ENCODE measurements at places on chromosomes 7 and 10. TPM values are rescaled to one million over a fixed set of nuclear protein-coding genes. Genes with fewer than 3 reads are reported as not detected.

The CPA5 gene
- not detected for total RNA-seq

The HOXA11 gene
- not detected for total RNA-seq

The MSMB gene
- not detected for total RNA-seq

The LRRN3 gene
- total RNA-seq: not detected

The PDE6C gene
- total RNA-seq: not detected

The MYOZ1 gene
- total RNA-seq: not detected

DNA sequence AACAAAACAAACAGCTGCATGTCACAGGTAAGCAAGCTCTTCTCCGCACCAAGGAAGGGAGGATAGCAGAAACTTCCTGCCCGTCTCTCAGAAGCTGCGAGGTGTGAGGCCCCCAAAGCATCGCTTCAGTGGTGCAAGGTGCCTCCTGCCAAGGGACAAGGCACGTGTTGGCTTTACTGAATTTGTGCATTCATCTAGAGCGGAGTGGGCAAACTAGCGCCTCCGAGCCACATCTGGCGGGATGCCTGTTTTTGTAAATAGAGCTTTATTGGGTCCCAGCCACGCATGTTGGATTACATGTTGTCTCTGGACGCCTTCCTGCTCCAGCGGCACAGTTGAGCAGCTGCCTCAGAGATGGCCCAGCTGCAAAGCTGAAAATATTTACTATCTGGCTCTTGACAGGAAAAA is 27.7 kb downstream of the PHYH start:
- no peak for DNase-seq

DNA sequence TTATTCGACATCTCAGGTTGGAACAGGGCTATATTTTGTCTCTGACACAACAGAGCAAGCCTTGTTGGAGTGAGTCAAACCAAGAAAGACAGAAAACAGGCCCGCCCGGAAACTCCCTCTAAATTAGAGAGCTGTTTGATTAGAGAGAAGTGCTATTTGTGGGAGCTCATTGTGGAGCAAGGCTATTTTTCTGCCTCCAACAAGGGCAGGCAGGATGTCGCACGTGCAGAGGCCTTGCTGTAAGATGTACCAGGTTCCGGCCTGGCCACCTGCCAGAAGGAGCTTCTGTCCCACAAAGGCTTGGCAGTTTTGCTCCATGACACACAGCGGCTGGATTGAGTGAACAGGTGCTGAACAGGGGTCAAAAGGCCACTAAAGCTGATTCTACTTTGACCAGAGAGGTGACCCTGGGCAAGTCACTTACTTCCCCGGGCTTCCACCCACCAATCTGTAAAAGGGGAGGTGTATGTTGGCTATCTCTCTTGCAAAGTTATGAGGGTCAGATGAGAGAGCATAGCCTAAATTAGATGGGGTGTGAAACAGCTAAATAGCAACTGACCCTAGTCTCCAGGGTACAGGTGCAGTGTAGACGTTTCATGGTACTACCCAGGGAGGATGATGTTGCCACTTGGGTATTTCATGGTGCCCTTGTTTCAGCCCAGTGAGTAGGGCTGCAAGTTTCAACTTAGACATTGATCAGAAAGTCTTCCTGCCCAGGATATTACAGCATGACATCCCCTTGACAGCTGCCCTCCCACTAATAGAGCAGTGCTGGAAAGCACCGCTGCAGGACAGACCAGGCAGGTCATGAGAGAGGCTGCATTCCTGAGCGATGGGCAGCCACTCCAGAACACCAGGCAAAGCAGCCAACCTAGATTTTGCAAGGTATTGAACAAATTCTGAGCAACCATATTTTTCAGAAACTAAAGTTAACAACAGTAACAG is 62.0 kb downstream of the VSTM4 start:
- no peak for DNase-seq

- no peak for DNase-seq
Observed at GRCh38 chr7:82126576-82126975, 317.0 kb downstream of the CACNA2D1 start.

DNA sequence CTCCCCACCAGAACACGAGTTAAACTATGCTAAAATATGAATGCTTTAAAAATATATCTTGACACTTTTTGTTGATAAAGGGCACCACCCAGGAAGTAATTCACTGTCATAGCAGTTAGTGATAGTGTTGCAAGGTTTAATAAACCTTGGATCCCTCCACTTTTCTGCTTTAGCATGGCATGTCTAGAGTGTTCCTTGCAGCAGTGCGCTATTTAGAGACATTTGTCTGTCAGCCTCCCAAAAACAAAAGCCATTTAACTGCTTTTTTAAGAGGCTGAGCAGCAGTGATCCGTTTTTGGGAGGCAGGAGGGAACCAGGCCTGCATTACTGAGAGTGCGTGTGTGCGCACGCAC is 69.6 kb upstream of the RAB11FIP2 start:
- DNase-seq: no peak

- no peak for DNase-seq
Observed at GRCh38 chr10:112950714-112951358, 789 bp downstream of the TCF7L2 start.

- no peak for DNase-seq
Observed at GRCh38 chr7:155984609-155985405, 172.5 kb upstream of the SHH start.

- DNase-seq: no peak
Observed at GRCh38 chr7:14839307-14839706, 63.2 kb downstream of the DGKB start.

- no peak for DNase-seq
Observed at GRCh38 chr10:30048768-30049517, 10.4 kb downstream of the JCAD start.

DNA sequence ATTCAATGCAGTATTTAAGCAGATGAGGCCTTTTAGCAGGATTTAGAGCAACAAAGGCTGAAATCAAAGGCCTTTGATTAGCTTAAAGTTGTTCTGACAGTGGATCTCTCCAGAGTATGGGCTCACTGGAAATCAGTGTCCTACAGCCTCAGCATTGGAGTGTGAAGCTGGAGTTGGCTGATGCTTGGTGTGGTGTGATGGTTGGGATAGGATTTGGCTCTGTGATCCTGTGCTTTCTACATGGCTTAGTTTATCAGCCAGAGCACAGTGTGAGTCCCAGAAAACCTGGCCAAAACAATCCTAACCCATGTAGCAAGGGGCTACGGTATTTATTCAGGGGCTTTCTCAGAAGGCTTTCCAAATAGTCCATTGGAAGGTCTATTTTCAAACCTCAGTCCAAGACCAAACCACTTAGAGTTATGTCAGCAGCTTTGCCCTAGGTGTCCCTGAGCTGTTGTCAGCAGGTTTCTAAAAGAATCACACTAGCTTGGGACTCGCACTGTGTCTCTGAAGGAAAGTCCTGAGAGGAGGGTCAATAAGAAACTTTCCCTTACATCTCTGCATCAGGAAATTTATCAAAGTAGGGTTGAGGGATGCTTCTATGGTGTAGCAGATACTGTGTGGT is 65.4 kb upstream of the ANKRD1 start:
- DNase-seq: no peak

DNA sequence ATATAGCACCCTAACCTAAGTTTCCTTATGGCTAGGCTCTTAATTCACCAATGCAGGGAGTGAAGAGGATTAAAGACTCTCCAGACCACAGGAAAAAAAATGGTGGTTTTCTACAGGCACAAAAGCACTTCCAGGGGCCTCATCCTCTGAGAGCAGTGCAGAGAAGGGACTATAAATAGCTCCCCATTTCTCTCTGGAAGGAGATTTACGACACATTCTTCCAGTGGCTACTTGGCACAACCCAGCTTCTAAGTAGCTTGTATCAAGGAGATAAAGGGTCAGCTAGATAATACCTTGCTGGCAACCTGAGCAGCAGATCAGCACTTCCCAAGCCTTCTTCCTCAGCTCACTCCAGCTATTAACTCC is 73.5 kb downstream of the CRPPA start:
- no peak for DNase-seq

- no peak for DNase-seq
Observed at GRCh38 chr10:75486591-75486990, 55.2 kb downstream of the LRMDA start.

DNA sequence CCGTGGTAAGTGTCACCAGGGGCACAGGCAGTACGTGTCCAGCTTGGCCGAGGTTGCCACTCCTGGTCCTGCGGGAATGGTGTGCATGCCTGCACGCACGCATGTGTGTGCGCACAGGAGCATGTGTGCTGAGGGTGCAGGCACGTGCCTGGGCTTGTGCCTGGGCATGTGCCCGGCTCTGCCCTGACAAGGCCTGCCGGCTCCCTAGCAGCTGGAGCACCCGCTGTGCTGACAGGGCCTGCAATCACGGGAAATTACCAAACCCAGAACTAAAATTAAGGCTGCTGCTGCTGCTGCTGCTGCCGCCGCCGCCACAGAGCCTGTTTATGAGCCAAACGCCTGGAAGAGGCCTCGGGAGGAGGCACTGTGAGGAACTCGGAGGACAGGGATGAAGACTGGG is 28.7 kb downstream of the GHRHR start:
- no peak for DNase-seq

GRCh38 chr10:103715430-103715829 is 139.9 kb downstream of the SH3PXD2A start:
- DNase-seq: no peak

DNA sequence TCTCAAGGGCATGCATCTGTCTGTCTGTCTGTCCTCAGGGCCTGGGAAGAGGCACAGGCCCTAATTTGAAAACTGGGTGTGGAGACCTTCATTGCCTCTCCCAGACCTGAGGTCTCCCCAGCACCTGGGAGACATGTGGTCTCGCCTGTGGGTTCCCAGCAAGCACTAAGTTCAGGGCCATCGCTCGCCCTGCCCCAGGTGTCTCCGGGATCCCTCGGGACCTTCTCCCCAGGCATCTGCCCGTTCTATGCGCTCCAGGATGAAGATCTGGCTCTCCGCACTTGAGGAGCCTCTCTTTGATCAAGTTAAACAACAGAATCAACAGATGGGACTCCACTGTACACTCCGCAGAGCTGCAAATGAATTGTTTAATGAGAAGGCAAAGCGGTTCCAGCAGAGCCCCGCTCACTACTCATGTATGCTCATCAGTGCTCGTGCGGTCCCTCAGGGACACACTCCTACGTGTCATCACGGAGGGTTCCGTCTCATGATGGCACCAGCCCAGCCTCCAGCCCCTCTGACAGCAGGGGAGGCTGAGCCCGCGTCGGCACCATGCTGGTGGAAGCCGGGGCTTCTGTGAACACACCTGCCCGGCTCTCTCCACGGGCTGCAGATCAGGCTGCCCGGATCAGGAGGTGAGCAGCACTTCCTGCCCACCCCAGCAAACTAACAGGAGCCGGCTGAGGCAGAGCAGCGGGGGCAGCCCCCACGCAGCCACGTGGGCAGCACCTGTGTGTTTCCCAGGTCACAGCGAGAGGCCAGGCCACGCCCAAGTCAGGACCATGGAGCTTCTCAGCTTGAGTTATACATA is 132.8 kb downstream of the TCERG1L start:
- no peak for DNase-seq

GRCh38 chr7:141158561-141158960 is 84.7 kb downstream of the TMEM178B start:
- no peak for DNase-seq

DNA sequence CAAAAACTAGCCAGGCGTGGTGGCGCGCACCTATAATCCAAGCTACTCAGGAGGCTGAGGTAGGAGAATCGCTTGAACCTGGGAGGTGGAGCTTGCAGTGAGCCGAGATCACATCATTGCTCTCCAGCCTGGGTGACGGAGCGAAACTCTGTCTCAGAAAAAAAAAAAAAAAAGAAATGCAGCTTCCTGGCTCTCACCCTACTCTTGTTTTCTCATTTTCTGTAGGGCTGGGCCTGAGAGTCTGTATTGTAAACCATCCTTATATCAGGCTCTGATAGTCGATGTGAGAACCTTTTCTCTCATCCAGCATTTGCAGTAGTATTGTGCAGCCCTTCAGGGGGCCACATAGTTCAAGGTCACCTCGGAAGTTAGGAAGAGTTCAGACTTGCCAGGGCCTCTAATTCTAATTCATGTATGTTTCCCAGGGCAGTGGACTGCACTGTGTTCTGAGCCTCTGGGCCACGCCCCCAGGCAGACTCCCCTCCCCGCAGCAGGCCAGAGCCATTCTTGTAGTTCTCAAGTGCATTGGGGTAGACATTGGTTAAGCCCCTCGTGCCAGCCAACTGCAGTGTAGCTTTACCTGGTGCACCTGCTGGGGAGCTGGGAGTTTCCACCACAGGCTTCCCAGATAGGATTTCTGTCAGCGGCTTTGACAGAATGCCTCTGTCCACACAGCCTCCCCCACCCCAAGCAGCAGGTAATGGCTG is 38.3 kb upstream of the PDCD4 start:
- no peak for DNase-seq

DNA sequence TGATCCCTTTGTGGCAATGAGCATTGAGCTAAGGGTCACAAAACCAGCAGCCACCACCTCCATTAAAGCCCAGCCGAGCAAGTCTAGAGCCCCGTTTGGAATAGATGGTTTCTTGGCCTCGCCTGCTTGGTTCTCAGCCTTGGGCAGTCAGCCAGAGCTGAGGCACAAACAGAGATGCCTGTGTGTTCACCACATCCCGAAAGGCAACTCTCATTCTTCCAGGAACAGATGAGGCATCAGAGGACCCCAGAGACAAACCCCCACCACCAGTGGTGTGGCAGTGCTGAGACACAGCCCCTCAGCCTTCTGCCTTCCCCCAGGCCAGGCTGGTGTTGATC is 203.3 kb upstream of the ZMIZ1 start:
- DNase-seq: no peak

DNA sequence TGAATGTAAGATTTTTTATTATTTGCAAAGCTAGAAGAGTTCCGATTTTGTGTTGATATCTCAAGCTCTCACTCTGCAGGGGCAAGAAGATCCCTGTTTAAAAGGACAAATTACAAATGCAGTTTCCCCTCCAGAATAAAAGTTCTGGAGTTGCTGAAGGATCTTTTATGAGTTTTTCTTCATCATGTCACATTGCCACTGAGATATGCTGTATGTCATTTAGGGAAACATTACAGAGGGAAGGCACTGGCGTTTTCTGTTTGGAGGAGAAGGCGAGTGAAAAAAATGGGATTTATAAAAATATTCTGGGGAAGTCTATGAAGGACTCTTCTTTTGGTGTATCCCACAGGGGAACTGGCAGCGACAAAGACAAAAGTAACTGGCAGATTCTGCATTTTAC is 57.4 kb downstream of the POU6F2 start:
- no peak for DNase-seq

- no peak for DNase-seq
Observed at GRCh38 chr7:70680743-70681468, 451.0 kb upstream of the GALNT17 start.

DNA sequence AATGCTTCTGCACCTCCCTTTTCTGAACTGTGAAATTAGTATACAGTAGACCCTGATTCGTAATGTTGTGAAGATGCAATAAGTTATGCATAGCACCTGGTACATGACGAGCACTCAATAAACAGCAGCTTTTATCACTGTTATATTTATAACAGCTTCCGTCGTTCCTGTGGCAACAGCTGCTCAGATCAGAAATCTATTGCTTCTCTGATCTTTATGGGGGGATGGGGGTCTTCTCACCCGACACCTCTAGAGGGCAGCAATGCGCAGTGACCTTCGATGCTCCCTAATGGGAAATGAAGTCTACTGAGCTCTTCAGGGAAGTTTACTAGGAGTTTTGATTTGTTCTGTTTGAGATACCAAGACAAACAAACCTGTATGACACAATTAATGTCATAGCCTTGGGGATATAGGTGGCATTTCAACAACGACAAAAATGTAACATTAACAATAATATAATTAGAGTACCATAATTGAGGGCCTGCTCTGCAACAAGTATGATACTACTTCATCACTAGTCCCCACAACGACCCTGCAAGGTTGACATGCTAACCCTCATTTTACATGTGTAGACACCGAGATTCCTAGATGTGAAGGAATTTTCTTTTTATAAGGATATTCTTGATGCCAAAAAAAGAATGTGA is 289.6 kb downstream of the SFMBT2 start:
- peak; percentile 43 for DNase-seq
